ENCODE measurements at places on chromosomes 4 and X.

GRCh38 chr4:73193659-73194058, 64.9 kb downstream of the ANKRD17 start:
- no peak for DNase-seq

DNA sequence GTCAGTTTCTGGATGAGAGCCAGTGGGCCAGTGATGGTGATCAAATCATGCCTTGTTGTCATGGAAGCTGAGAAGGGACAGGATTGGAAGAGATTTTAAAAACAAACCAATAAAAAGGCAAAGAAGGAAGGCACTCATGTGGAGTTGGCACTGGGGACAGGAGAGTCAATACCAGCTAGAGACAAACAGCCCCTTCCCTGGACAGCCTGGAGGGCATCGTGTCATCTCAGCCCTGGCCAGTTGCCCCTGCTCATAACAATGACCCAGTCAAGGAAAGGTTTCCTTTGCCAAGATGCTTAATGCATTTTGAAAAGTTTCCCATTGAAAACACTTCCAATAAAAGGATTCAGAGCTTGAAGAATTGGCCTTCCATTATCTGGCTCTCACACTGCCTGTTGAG, 55.5 kb downstream of the SCML1 start:
- DNase-seq: no peak

GRCh38 chrX:132615391-132616131, 126.7 kb upstream of the MBNL3 start:
- DNase-seq: peak; percentile 49

DNA sequence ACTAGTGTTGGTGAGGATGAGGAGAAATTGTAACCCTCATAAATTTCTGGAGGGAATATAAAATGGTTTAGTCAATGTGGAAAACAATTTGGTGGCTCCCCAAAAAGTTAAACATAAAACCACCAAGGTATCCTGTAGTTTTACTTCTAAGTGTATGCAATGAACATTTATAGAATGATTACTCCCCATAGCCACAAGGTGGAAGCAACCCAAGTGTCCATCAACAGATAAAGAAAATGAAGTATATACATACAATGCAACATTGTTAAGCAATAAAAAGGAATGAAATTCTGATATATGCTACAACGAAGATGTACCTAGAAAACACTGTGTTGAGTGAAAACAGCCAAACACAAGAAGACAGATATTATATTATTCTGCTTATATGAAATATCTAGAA, 569.1 kb upstream of the GRID2 start:
- DNase-seq: no peak

GRCh38 chr4:61532336-61533000, 332.3 kb downstream of the ADGRL3 start:
- DNase-seq: no peak

DNA sequence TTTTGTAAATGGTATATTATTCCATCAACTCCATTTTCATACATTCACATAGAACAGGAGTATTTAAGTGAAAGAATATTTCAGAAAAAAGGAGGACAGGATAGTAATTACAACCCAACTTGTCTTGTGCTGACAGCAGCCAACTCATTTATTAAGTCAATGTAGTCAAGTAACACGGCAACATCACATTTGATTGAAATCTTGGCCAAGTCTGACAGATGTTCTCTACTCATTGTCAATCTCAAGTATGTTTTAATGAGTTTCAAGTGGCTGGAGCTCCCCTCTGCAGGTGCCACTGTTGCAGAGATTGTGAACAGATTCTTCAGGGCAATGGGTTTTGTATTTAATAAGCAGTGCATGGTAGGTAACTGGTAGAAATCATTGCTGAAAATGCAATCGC, 332.5 kb downstream of the C4orf33 start:
- DNase-seq: no peak

DNA sequence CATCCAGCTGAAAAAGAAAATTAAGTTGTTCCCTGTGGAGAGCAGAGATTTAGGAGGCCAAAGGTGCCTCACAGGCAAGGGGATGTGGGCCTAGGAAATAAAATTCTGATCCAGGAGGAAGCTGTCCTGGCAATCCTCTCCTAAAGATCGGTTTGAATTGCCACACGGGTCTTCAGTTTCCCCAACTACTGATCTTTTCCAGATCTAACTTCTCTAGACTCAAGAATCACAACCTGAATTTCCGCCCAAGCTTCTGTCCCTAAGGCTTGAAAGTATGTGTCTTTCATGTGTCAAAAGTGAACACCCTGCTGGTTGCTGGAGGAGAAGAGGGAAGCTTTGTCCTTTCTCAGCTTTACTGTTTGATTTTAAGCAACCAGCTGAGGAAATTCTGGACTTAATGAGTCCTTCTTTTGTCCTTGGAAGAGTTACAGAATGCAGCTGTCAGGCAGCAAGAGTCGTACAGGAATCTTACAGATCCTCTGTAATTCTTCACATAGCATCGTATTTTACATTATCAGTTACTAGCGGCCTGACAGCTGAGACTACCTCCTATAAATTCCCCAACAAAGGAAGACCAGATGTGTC, 93.8 kb downstream of the INPP4B start:
- DNase-seq: no peak

DNA sequence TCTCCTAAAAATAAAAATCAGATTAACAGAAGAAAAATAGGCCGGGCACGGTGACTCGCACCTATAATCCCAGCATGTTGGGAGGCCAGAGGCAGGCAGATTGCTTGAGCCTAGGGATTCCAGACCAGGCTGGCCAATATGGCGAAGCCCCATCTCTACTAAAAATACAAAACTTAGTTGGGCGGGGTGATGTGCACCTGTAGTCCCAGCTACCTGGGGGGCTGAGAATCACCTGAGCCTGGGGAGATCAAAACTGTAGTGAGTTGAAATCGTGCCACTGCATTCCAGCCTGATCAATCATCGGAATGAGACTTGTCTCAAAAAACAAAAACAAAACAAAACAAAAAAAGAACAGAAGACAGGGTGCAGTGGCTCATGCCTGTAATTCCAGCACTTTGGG, 32.8 kb upstream of the NOCT start:
- DNase-seq: no peak

DNA sequence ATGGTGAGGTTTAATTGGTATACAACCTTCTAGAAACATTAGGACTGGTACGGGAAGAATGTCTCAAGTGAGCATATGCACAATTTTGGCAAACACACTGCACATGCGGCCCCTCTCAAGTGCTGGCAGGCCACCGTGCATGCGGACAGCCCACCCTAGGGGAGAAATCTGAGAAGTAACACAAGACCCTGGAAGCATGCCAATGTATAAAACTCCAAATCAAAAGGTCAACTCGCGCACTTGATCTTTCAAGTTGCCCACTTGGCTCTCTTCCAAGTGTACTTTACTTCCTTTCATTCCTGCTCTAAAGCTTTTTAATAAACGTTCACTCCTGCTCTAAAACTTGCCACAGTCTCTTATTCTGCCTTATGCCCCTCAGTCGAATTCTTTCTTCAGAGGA, 488.3 kb downstream of the CFAP47 start:
- DNase-seq: no peak

GRCh38 chr4:144402999-144403398, 243.0 kb upstream of the HHIP start:
- DNase-seq: no peak

GRCh38 chr4:14545807-14546206, 456.5 kb upstream of the CPEB2 start:
- no peak for DNase-seq

- DNase-seq: peak; percentile 42
These were observed 20.4 kb downstream of the TMEM131L start for GRCh38 chr4:153486281-153487151.

- DNase-seq: no peak
These were observed 934.5 kb upstream of the TENM3 start for GRCh38 chr4:181308476-181309312.

DNA sequence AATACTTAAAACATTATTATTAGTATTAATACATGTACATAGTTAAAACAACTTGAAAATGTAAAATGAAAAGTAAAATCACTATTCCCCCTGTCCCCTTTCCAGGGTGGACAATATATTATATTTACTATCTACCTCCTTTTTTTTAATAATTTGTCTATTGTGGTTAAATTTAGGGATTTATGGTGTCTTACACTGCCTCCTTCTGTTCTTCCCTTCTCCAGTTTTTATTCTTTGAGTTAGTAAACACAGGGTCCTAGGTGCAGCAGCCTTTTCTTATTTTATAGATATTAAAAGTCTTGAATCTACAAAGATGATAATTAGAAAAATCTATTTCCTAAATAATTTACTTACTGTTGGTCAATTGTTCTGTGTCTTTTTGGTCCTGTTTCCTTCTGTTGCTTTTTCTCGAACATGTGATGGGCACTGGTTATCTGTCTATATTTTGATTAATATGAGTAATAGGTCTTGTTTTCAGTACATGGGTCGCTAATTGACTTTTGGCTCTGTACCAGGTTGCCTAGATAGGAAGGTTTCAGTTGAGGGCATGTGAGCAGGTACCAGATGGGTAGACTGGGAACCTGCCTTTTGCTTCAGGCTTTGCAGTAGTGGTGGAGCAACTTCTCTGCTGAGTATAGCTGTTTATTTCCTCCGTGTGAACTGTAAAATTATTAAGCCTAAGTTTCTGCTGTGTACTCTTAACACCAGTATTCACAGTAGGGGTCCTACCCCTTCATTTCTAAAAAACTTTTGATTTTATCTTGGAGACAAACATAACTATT, 1.1 kb downstream of the NUDT9 start:
- DNase-seq: no peak

DNA sequence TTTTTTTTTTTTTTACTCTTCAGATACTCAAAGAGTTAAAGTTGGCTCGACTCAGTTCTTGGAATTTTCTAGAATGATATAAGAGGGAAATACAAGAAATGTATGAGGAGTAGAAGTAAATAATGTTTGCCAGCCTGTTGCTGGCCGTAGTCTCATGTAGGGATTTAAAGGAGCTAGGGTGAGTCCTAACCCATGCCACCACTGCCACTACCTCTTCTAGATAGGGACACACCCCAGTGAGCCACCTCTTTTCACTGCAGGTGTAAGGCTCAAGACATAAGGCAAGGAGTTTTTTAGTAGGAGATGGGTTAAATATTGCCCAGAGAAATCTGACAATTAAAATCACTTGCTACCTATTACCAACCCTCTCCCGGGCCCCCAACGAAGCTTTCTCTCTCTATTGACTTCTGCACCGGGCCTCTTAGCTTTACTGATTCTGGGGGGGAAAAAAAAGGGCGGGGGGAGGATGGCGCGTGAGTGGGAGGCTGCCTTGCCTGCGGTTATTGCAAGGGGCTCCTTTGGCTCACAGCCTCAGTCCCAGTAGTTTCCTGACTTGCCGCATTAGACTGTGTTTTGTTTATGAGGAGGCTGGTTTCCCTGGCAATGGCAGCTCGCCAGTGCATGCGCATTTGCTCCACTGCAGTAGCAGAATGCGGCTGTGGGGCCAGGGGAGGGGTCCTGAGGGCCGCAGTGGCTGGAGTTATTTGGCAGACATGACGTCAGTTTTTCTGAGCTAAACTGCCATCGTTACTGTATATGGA, 3.0 kb downstream of the LINC00632 start:
- DNase-seq: peak; percentile 20

DNA sequence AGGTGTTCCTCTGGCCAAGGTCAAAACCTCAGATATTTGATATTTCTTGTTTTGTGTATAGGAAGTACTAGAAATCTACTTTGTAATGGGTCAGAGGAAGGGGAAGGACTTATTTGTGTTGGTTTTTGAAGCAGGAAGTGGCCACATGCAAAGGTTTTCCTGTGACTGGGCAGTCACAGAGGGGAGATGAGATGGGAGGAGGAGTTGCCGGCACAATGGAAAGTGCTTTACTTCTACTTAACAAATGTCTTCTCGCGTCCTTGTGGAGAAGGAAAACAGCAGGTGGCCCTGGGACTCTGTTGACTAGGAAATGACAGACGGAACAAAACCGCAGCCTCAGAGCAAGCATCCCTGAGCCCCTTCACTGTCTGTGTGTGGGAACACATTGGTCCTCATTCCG, 46.6 kb downstream of the SHROOM2 start:
- DNase-seq: no peak

DNA sequence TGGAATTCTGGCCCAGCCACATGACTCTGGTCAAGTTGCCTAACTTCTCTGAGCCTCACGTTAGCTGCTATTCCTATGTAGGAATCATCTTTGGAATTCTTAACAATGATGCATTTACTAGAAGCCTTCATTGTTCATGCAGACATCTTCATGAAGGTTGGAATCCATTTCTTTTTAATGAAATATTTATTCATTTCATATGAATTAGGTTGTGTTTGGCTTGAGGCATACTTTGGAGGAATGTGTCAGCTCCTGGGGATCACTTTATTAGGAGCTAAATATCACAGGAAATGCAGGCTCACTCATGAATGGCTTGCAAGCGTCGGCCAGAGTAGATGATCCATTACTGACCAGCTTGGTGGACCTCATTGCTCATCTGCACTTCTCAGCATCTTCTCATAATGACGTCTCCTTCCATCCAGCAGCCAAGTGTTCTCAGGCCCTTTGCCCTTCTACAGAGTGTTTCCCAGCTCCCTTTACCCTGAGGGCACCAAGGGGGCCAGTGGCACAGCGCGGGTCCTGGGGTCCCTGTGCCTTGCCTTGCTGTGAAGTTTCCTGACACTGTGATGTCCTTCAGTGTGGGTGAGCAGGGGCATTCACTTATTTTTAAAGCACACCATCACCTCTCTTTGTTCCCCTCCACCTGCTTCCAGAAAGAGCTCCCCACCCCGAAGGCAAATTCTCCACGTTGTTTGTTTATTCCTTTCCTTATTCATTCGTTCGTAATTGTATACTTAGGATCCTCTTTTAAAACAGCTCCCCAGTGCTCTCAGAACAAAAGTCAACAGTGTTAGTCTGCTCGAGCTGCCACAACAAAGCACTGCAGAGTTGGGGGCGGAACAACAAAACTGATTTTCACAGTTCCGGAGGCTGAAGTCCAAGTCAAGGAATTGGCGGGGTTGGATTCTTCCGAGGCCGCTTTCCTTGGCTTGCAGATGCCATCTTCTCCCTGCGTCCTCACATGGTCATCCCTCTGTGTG, 106.8 kb downstream of the STK32B start:
- no peak for DNase-seq
